Right forelimb (tissue), 1 donor: ENCODE measurements at places on chromosomes 6 and 20.

- no peak for DNase-seq
Measured at GRCh38 chr6:132598473-132598872, 8.9 kb upstream of the TAAR5 start.

DNA sequence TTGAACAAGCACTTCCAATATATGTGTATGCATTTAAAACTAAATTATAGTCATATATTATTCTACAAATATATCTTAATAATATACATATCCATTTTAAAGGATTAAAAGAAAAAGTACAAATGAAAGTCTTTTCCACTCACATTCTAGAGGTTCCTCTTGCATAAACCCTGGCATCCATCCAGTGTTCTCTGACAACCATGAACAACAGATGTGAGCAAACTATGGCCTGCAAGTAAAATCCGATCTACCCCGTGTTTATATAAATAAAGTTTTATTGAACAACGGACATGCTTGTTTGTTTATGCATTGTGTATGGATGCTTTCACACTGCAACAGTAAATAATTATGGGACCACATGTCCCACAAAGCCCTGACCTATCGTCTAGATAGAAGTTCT is 1122.3 kb downstream of the EPHA7 start:
- DNase-seq, result no peak

- DNase-seq, result no peak
Measured at GRCh38 chr6:159446340-159446739, 246.7 kb downstream of the SOD2 start.

DNA sequence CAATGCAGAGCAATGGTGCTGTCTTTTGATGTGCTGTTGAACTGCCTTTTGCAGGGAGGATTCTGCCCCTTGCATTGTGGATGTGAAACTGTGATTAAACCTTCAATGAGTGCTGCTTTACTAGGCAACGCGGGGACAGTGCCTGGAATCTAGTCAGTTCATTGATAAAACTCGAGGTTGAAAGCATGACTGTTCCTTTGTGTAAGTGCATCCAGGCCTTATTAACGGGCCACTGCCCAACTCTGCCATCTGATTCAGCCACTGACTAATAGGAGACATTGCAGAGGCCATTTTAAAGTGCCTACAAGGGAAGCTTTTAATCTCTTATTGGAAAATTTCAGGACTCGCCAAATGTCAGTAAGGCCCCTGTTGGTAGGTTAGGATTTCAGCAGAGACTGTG is 49.3 kb downstream of the SLC35F1 start:
- DNase-seq, result no peak

DNA sequence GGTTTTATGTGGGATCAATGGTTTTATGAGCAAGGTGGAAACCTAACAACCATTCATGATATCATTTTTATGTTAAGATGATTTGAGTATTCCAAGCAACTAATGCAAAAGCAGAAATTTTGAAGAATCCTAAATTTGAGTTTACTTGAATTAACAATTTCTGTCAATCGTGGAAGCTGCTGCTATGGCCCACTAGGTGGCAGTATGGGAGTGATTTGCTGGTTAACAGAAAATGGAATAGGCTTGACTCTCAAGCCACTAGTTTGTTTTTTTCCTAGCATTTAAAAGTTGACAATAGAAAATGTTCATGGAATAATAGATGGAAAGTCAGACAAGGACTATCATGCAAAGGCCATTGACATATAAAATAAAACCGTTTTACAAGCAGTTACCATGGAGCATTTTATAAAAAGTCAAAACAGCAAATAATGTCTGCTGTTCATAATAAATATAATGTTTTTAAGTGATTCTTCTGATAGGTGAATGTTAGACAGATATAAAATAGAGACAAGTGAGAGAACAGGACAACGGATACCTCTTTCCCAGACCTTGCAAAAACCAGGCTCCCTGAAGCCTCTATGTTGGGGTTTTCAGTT is 43.0 kb upstream of the TMEM200A start:
- DNase-seq, result peak; percentile 53

DNA sequence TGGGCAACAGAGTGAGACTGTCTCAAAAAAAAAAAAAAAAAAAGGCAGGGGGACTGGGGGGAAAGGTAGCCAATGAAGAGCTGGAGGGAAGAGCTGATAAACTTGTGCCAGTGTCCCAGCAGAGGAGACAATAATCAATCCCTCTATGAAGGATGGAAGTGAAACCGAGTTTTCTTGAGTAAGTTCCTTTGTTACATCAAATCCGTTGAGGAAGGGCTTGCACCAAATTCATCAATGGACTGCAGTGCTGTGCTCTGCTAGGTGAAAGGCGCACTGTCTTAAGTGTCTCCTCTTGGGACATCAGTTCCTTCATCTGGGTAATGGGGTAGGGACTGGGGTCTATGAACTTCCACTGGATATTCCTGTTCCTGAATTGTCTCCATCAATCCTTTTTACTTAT is 3.0 kb upstream of the CRIP3 start:
- DNase-seq, result no peak

GRCh38 chr6:127118298-127119101 is at the start of gene RSPO3:
RSPO3 (plus strand) TSS chr6:127118671; CDS start chr6:127119193, 522 bp downstream.
- peak; percentile 83 for DNase-seq

- no peak for DNase-seq
Measured at GRCh38 chr6:137811121-137811915, 55.7 kb upstream of the TNFAIP3 start.

DNA sequence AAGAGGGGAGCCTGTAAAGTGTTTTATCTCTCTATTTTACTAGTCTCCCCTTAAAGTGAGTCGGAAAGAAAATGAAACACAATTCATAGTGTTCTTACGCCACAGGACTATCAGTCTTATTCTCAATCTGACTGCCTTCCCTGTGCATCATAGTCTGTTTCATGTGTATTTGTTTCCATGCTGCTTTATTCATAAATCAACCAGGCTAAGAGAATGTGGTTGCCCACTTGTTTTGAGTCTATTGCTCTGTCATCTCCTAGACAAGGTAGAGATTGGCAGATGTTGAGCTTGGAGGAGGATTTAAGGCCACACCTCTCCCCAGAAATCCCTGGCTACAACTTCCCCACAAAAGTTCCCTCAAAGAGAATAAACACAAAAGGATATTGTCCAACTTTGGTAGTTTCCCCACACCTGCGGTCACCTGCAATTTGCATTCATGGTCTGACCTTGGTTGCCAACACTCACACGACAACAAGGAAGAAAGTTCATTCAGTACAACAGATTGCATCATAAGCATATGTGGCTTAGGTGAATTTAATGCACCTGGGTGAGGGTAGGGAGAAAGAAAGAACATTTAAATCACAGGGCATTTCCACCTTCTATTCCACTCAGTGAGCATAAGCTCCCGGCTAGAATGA is 167.1 kb upstream of the FBXL4 start:
- no peak for DNase-seq

GRCh38 chr6:28816909-28817807 is 106.6 kb downstream of the TRIM27 start:
- DNase-seq, result no peak

DNA sequence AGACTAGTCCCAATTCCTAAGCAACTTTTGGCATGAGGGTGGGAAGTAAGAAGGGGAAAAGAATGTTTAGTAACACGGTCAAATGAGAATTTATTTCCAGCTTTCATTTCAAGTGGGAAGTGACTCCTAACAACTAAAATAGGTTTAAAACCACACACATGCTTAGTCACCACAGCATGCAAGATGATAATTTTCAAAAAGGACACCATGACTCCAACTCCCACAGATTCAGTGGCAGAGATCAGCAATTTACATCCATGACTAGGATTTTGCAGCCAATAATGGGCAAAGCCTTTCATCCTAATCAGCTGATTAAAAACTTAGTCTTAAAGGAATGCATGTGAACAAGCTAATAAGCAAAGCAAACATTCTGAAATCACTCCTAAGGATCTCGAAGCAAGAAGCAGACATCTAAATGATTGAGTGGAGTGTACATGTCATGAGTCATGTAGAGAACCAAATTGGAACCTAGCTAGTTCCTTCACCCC is 48.1 kb upstream of the GCLC start:
- no peak for DNase-seq

GRCh38 chr6:125910527-125910926 is 46.0 kb upstream of the HINT3 start:
- no peak for DNase-seq

DNA sequence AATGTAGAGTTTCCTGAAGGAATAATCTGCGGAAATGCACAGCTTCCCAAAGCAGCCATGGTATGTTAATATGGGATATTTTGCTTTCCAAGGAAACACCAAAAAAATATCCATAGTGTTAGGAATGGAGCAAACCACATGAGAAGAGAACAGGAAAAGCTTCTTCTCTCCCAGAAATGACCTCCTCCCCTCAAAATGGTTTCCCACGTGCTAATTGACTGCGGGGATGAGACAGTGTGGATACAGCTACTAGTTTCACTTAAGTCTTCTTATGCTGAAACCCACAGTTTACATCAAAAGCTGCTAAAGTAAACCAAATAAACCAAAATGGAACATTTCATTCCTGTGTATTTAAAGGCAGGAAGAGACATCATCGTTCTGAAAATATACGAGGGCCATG is 69.4 kb downstream of the FYN start:
- DNase-seq, result no peak

DNA sequence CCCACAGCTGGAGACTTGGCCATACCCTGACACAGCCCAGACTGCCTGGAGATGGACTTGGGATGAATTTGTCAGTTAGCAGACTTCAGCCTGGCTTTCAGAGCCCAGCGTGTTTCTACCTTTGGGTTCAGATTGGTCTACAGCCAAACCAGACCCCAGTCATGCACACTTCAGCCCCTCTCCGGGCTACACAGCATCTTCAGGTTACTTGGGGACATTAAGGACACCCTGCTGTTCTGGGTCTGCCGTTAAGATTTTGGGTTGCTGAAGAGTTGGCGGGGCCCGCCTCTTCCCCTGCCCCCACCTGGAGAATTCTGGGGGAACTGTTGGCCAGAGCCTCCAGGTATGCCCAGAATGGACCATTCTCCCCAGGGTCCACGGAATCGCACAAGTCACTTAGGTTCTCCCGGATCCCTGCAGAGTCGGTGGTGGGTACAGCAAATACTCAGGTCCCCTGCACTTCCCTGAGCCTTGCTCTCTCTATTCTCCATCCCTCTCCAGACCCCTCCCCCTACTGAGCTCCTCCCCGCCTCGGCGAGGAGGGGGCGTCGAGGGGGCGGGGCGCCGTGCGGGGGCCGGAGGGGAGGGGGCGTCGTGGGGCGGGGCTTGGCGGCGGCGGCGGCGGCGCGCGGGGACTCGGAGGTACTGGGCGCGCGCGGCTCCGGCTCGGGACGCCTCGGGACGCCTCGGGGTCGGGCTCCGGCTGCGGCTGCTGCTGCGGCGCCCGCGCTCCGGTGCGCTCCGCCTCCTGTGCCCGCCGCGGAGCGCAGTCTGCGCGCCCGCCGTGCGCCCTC is at the start of gene PTK7:
Gene PTK7, plus strand, starts transcription at position 645 of the 794 bp plus-strand sequence. CDS start 175 bp downstream, outside the sequence.
- DNase-seq, result peak; percentile 92

DNA sequence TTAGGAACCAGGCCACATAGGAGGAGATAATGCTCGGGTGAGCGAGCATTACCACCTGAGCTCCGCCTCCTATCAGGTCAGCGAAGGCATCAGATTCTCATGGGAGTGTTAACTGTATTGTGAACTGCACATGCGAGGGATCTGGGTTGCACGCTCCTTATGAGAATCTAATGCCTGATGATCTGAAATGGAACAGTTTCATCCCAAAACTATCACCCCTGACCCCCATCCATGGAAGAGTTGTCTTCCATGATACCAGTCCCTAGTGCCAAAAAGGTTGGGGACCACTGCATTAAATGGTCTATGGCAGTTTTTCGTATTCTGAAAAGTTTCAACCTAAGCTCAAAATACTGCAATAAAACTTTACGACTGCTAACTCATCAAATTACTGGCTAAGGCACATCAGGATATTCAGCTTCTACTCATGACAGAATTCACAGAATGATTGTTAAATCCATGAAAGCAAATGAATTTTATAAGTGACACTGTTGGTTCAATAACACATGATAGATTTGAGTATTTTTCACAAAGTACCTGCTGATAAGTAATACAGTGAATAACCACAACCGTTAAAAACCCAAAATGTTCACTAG is 25.9 kb downstream of the RNF217 start:
- DNase-seq, result no peak

- no peak for DNase-seq
Measured at GRCh38 chr6:14292119-14292518, 174.5 kb downstream of the CD83 start.

DNA sequence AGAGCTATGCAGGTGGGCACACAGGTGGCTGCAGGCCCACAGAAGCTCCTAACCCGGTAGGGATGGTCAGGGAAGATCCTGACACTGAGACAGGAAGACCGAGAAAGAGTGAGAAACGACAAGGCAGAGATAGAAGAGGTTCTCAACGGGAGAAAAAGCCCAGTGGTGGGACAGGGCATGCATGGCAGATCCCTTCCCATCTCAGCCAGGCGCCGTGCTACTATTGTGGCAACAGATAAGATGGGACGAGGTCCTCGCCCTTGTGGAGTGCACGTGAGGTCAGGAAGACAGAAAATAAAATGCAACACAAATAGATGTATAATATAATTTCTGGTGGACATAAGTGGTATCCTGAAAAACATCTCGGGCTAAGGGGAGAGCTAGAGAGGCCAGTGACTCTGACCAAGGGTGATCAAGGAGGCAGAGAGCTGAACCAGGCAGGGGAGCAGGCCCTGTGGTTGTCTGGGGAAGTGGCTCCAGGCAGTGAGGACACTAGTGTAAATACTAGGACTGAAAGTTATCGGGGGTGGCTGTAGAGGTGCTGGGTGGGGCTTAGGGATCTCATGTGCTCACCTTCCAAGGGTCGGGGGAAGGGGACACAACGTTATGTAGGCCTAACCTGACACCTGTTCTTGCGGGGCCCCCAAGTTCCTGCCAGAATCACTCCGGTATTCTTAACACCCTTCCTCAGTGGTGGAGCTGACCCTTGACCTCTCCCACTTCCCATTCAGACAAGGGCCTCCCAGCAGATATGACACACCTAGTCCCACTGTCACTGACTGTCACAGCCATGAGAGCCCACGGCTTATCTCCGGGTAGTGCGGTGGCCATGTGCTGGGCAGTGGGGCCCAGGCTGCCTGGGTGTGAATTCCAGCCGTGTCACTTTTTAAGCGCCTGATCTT is 1.0 kb downstream of the SRXN1 start:
- DNase-seq, result no peak

- DNase-seq, result no peak
Measured at GRCh38 chr6:134217105-134217797, 100.7 kb downstream of the SGK1 start.

GRCh38 chr6:6920114-6920986 is 187.4 kb upstream of the RREB1 start:
- no peak for DNase-seq

- DNase-seq, result no peak
Measured at GRCh38 chr6:132362442-132363185, 38.7 kb downstream of the MOXD1 start.

GRCh38 chr6:85703406-85703805 is 60.7 kb upstream of the SYNCRIP start:
- DNase-seq, result no peak

DNA sequence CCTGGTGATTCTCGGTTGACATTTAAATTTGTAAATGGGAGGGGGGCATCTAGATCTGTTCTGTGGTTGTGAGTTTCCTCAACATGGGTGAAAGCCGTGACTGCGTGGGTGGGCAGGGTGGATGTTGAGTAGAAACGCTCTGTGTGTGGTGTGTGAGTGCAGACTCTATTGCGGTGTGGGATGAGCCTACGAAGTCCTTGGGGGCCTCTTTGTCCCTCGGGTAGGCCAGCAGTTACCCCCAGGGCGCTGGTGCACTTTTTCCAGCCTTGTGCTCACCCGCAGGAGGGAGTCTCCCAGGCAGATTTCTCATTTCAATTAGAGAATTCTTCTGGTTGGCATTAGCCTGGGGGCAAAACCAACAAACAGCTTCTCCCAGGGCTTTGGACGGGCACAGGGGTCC is 10.6 kb downstream of the TOX2 start:
- DNase-seq, result no peak

- DNase-seq, result no peak
Measured at GRCh38 chr6:155033021-155033791, 38.1 kb downstream of the TIAM2 start.

GRCh38 chr6:81465859-81466258 is 286.6 kb downstream of the TENT5A start:
- DNase-seq, result no peak
